ENCODE measurements at places on chromosomes 5 and 9.

DNA sequence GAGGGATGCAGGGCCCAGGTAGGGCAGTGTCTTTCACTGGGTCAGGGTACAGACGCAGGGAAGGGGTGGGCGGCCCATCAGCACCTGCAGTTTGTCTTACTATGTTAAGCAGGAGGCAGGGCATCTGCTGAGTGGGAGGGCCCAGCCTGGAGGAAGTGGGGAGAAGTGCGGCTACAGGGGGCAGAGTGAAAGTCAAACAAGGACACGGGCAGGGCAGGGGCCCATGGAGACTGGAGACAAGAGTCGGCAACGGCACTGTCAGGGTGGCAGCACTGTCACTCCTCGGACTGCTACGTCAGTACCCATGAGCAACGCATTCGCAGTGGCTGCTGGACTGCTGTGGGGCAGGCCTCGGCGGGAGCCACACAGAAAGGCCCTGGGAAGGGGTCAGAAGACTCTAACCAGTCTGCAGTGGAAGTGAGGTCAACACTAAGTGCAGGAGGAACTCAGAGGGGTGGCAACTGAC, 19.7 kb downstream of the CAMSAP1 start:
- DNase-seq = peak; percentile 21

DNA sequence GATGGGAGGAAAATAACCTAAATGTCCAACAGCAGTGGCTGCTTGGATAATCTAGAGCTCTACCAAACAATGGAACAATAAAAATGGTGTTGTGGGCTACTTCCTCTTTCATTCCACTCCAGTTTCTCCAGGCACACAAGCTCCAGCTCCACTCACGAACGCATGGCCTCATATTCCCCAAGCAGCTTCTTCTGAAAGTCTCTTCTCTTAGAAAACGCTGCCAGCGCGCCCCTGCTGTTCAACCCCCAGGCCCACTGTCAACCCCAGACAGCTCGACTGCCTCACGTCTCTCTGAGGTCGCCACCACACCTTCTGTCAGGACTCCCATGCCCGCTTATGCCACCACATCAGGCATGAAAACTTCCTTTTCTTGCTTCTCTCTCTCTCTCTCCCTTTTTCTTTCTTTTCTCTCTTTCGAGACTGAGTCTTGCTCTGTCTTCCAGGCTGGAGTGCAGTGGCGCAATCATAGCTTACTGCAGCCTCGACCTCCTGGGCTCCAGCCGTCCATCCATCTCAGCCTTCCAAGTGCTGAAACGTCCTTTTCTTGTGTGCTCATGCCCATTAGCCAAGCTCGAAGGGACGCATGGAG, 16.2 kb downstream of the OR2V2 start:
- DNase-seq = no peak

- DNase-seq = no peak
Observed at GRCh38 chr9:121743441-121744001, 92.1 kb downstream of the DAB2IP start.

GRCh38 chr9:81456431-81457006, 232.8 kb downstream of the TLE1 start:
- DNase-seq = no peak

DNA sequence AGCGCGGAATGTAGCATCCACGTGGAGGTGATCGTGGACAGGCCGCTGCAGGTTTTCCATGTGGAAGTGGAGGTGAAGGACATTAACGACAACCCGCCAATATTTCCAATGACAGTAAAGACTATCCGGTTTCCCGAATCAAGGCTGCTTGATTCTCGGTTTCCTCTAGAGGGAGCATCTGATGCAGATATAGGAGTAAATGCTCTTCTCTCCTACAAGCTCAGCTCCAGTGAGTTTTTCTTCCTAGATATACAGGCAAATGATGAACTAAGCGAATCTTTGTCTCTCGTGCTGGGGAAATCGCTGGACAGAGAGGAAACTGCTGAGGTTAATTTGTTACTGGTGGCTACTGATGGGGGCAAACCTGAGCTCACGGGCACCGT, 598 bp downstream of the PCDHA2 start:
- DNase-seq = no peak

DNA sequence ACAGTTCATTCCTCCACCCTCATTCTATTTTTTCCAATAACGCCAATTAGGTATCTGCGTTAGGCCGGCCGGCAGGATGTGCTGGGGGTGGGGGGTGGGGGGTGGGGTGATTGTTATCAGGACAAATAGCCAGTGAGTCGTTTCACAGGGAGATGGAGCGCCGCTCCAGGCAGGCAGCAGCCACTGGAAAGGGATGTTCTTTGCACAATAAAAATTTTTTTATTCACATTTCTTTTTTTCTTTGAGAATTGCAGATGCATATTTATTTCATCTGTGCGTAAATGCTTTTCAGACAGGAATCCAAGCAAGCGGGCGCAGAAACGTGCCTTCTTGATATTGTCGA, 4.1 kb downstream of the LMX1B start:
- no peak for DNase-seq

GRCh38 chr5:89437450-89438435, 554.8 kb upstream of the MEF2C start:
- DNase-seq = no peak

DNA sequence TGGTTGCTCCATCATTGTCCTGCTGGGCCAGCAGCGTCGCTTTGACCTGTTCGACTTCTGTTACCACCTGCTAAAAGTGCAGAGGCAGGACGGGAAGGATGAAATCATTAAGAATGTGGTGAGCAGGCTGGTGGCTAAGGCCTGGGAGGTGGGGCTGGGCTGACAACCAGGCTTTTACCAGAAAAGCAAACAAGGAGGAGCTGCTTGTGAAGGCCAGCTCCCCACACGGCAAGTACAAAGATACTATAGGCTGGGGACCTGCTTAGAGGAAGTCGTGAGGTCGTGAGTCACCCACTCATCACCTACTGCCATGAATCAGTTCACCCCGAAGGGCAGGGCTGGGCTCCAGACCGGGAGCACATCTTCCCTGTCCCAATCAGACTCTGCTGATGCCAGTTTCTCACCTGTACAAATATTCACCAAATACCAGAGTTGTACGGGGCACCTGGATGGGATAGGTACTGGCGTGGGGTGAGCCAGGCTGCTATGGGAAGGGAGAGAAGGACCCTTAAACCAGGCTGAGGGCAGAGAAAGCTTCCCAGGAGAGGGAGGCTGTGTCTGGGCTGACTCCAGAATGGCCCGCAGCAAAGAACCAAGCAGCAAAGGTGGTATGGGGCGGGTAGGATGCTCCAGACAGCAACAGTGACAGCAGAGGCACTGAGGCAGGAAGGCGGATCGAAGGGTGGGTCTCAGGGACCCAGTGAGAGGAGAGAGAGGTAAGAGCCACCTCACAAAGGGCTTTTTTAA, 69.3 kb upstream of the NIPAL4 start:
- no peak for DNase-seq

DNA sequence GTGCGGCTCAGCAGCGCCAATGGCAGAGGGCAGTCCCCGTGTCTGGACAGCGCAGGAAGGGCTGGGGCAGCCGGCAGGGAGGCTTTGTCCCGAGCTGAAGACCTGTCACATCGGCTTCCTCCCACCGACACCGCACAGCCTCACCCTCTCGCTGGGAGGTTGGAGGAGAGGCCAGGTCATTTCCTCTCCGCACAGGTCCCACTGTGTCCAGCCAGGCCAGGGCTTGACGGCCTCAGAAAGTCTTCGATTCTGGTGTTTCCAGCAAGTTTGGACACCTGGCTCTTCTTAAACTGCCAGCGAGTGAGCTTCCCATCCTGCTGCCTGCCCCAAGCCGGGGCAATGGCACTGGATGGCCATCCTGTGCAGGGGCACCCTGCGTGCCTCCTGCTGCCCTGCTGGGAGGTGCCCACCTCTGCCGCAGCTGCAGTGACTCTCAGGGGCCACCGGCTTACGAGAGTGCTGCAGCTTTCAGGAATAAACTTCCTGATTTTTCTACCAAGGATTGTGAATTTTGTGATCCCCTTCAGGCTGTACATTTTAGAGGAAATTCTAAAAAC, 33.9 kb downstream of the AHRR start:
- DNase-seq = no peak

GRCh38 chr5:139131921-139132432, 66.2 kb downstream of the SIL1 start:
- DNase-seq = no peak

- DNase-seq = no peak
Observed at GRCh38 chr5:64487283-64487682, 18.5 kb upstream of the RGS7BP start.

DNA sequence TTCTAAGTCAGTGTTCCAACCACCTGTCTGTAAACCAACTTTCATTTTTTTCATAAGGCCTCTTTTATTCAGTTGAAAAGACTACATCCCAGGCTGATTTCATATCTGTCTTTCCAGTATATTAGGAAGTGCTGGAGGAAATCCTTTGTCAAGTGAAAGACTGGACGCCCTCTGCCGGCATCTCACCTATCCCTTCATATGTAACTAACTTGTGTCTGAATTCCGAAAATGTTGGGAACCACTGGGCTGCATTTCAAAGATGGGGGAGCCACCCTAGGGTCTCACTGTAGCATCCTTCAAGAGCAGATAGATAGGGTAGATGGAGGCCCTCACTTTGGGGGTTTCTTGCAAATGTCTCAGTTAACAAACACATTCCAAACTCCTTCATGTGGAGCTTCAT, 569.8 kb downstream of the CTNND2 start:
- no peak for DNase-seq

GRCh38 chr9:18683851-18684250, 209.9 kb downstream of the ADAMTSL1 start:
- no peak for DNase-seq

DNA sequence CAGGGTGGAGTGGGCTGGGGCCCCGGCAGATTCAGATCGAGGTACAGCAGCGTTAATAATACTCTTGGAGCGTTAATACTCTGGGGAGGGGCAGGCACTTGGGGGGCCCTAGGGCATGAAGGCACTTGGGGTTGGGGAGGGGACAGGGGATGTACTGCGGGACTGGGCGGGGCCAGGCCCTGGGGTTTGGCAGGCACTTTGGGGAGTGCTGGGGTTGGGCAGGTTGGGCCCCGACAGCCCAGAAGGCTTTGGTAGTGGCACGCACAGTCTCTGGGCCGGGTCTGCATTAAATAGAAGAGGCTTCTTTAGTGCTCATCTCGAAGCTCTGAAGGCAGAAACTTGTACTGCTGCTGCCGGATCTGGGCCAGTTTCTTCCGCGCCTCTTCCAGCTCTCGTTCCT, 7.8 kb upstream of the TPM2 start:
- no peak for DNase-seq

DNA sequence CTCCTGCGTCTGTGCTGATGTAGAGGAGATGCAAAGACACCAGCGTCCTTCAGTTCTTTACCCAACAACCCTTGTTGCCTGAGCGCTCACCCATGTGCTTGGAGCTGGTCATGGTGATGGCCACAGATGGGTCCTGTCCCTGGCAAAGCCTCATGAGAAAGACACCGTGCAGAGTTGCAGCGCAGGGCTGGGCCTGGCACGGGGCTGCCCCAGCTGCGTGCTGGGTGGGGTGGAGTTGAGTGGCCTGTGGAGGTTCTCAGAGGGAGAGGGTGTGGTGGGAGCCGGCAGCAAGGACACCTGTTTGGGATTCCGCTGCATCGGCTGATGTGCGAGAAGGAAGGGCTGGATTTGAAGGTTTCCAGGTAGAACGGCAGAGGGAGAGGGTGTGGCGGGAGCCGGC, 125.2 kb upstream of the CACNA1B start:
- no peak for DNase-seq

- DNase-seq = no peak
Observed at GRCh38 chr9:116504893-116505480, 182.1 kb upstream of the TRIM32 start.

DNA sequence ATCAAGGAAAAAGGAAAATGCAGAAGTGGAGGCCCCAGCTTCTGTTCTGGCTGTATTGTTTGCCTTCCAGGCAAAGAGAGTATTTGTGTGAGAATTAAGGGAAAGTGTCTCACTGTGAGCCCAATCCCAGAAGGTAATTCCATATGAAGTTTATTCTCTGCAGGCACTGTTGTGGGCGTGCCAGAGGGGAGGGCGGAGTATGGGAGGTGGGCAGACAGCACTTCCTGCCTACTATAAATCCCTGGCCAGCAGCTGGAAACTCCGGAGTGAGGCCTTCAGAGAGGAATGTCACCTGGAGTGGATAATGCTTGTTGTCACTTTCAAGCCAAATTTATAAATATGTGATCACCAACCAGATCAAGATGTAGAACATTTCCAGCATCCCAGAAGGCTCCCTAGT, 209.5 kb downstream of the ARHGAP26 start:
- DNase-seq = no peak

GRCh38 chr9:72471096-72471495, 50.3 kb upstream of the TMC1 start:
- no peak for DNase-seq

DNA sequence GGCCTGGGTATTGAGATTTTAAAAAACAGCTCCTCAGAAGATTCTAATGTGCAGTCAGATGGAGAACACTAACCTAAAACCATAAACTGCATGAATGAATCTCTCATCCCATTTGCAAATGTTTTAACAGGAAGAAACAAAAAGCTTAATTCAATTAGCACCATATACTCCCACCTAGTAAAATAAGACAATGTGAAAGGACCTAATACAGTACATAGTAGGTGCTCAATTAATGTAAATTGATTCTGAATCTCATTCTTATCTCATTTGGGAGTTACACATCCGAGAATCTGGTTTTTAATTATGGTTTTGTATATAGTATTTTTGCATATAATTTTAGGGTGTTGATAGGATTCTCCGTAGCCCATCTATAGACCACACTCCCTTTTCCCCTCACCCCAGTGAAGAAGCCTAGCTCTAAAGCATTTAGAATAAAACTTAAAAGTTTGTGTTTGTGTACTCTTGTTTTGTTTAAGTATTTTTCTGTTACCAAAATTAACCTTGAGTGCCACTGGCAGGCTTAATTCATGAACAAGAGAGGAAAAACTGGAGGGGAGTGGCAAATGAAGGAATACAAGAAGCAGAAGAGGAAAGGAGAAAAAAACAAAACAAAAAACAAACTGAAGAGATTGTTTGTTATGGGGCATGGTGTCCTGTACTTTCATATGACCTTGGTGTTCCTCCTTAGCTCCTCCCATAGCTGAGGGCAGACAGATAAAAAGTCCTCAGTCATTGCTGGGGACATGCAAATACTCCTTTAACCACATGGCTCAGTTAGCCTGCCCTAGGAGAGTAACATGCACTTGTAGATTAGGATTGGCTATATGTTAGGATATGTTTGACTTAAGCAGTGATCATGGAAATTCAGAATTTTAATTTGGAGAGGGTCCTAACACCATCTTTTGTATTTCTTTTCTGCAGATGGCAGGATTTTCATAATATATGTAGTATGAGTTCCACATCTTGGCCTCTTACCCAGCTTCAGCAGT, 1.2 kb downstream of the RNF14 start:
- DNase-seq = no peak

Data from central memory CD8-positive, alpha-beta T cell (primary cell).